ENCODE measurements at places on chromosomes 3 and 15.

GRCh38 chr3:71930056-71930991 is 145.4 kb upstream of the PROK2 start:
- DNase-seq, result peak; percentile 65

GRCh38 chr15:55740359-55740878 is 2.5 kb downstream of the PRTG start:
- no peak for DNase-seq

GRCh38 chr3:42190701-42191442 is 75.1 kb downstream of the CCK start:
- peak; percentile 52 for DNase-seq

DNA sequence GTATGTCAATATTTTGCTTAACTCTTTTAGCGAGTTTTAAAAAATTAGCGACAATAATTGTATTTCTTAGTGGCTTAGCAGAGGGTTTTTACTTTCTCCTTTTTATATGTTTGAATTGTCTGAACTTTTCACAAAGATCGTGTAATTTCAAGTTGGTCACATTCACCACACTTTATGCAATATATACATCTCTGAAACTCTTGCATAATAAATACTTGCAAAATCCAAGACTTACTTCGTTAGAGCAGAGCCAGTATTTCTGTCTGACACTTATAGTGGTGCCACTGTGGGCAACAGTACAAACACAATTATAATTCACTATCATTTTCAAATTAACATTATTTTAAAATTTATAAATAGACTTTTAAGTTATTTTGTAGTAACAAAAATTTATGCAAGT is 62.0 kb downstream of the SUCNR1 start:
- DNase-seq, result no peak

GRCh38 chr3:189458528-189458927 is 172.7 kb upstream of the TP63 start:
- no peak for DNase-seq

DNA sequence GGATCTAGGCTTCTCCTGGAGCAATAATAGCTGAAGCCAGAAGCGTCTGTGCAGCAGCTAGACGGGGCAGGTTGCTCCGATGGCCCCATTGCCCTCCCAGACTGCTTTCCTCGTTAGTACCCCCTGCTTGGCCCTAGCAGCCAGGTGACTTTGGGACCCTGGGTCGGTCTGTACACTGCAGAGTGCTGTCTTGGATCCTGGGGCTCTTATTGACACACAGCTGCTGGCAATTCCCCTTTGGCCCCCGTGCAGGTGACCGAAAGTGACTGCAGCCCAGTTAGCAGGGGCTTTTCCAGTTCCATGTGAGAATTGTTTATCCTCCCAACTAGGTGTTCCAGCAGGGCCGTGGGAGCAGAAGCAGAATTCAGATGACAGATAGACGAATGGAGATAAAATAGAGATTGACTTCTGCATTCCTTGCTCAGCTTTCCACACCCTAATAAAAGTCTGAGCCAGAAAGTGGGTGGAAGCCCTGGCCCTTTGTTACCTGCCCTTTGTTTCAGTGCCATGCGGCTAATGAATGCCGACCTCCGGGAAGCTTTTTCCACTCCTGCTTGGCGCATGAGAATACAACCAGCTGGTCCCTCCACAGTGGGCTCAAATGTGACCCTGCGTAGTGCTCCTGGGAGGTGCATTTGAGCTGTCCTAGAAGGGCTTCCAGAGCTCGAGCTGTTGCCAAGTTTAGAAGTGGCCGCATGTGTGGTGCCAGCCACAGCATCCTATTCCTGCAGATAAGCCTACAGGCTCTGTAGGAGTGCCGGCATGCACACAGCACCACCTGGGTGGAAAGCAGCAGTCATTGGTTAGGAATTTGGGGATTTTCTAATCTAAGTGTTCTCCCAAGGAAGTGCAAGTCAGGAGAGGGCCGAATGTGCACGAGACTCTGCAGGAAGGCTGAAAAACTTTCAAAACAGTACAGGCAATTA is 94.4 kb downstream of the SLCO3A1 start:
- no peak for DNase-seq
